CD4-positive, alpha-beta T cell treated with Interleukin-10 for 1 hour (primary cell): ENCODE measurements at places on chromosomes 2 and 18.
A peak's percentile ranks its signal among the peaks of the same experiment; 100 is the strongest.

- no peak for DNase-seq
These were observed 66.1 kb upstream of the SP3 start for GRCh38 chr2:174031226-174031625.

- no peak for DNase-seq
These were observed 693 bp upstream of the PDK1 start for GRCh38 chr2:172555272-172555521.

DNA sequence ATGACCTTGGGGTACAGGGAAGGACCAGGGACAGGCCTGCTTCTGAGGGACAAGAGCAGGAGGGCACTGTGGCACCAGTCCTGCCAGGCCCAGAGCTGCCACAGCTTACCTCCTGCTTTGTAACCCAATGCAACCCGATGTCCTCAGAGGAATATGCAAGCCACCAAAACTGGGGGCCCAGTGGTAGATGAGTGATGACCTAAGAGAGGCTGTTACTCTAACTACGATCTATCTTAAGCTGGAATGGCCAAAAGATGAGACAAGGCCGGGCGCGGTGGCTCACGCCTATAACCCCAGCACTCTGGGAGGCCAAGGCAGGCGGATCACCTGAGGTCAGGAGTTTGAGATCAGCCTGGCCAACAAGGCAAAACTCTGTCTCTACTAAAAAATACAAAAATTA is 12.8 kb downstream of the CYB5A start:
- no peak for DNase-seq

DNA sequence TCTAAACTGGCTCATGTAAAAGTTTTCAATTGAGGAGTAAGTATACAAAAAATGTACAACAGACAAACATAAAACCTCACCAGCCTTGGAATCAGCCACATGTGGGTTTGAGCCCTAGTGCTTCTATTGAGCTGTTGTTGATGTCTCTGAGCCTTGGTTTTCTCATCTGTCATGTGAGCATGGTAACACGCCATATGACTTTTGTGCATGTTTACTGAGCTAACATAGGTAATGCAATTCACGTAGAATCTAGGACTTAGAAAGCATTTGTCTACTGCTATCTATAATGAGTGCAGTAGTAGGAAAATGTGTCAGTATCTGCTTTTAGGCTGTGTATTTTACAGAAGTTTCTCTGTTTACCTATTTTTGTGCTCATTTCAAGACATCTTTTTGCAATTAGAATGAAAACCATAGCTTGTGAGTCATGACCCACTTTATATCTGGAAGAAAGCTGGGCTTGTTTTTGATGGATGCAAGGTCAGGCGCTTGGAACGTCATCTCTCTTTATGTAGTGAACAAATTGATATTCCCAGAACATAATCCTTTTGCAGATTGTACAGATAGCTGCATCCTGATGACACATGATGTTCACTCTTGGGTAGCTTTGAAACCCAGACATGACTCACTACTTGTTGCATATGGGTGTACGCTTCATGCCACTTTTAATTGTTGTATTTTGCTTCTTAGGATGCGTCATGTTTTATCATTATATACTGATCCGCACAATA is 94.3 kb downstream of the RNF144A start:
- DNase-seq, result no peak

DNA sequence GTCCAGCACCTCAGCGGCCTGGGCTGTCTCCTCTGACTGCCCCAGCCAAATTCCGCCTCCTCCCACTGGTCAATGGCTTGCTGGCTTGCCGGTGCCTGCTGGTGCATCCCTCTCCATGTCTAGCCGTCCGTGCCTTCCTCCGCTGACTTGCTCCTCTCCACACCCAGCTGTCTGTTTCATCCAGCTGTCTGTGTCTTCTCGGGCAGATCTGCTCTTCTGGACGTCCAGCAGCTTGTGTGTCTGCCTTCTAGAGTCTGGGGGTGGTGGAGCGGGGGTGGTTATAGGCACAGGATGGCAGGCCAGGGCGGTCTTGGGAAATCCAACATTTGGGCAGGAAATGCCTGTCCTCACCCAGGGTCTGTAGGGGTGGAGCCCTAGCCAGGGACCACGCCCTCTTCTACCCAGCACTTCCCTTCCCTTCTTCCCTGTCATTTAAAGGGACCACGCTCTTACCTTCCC is 369.2 kb downstream of the GALNT13 start:
- DNase-seq, result no peak

- DNase-seq, result no peak
These were observed 98.1 kb upstream of the CERS6 start for GRCh38 chr2:168357797-168358472.

DNA sequence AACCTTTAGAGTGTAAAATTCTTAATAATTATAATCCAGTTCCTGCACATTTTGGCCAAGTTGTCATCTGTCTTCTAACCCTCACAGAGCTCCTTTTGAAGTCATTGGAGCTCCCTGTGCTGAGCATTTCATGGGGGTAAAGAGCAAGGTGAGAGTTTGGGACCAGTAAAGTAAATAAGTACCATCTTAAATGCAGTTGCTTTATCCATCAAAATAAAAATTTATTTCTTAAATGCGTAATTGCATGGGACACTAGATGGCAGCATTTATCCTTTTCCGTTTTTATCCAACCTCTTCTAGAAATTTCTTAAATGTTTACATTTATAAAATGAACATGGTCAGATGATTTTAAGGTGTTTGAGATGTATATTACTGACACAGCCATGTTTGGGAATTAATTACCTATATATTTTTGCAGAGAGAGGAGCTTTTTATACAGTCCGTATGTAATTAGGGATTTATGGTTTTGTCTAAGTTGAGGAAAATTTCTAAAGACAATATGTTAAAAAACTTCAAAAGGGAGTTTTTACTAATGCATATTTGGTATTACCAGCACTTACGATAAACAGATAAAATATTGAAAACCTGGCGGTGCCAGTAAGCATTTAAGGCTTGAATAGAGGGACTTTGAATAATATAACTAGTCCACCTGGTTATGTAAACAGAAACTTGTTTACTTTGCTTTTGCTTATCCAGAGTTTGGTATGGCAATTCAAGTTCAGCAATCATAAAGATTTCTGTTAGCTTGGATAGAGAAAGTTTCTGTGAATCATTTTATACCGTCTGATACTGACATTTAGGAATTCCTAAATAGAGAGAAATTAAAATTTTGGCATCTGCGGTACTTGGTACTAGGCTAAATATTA is 54.5 kb downstream of the ACSL3 start:
- DNase-seq, result no peak

GRCh38 chr2:134140251-134140661 is 113.6 kb upstream of the MGAT5 start:
- no peak for DNase-seq

DNA sequence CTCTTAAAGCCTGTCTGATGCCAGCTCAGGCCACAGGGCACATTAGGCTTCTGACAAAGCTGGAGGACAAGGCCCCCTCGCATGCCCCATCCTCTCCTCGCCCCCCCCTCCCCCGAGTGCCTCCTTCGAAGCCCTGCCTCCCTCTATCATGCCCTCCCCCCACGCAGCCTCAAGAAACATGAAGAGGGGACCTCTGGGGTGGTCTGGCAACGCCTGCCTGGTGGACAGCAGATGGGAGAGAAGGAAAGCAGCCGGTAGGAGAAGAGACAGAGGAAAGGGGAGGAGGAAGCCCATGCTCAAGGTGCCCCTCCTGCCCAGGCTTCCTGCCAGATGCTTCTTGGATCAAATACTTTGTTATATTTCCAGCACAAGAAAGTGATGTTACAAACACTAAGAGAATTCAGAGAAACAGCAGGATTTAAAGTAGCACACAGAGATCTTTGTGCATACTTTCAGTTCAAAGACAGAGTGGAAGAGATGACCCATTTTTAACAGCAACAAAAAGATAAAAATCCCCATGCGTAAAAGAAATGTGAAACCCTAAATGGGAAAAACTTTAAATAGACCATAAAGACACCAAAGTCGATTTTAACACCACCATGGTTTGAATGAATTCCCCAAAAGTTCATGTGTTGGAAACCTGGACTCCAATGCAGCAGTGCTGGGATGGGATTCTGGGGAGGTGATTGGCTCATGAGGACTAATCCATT is 19.0 kb downstream of the BOK start:
- DNase-seq, result no peak

- DNase-seq, result no peak
These were observed 928.3 kb upstream of the NRXN1 start for GRCh38 chr2:51960281-51960680.

- peak; percentile 14 for DNase-seq
These were observed 546 bp downstream of the CHPF start for GRCh38 chr2:219542931-219543595.

GRCh38 chr2:169808221-169808620 is 9.6 kb downstream of the SSB start:
- DNase-seq, result no peak

GRCh38 chr2:171235262-171235881 is 74.7 kb upstream of the TLK1 start:
- no peak for DNase-seq

DNA sequence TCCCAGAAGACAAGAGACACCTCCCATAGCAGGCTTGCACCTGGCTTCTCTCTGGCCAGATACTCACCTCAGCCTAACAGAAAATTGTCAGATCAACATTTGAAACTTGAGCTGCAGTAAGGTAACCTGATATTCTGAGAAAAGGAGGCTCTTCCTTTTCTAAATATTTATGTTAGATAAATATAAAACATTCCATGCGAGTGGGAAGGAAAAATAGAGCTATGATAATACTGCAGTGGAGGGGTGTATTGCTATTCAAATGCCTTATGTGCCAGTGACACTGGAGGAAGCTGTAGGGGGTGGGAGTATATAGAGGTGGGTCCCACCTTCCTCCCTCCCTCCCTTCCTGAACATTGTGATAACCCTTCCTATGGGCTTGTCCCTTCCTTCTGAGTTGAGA is 515.5 kb upstream of the CHAC2 start:
- DNase-seq, result no peak

DNA sequence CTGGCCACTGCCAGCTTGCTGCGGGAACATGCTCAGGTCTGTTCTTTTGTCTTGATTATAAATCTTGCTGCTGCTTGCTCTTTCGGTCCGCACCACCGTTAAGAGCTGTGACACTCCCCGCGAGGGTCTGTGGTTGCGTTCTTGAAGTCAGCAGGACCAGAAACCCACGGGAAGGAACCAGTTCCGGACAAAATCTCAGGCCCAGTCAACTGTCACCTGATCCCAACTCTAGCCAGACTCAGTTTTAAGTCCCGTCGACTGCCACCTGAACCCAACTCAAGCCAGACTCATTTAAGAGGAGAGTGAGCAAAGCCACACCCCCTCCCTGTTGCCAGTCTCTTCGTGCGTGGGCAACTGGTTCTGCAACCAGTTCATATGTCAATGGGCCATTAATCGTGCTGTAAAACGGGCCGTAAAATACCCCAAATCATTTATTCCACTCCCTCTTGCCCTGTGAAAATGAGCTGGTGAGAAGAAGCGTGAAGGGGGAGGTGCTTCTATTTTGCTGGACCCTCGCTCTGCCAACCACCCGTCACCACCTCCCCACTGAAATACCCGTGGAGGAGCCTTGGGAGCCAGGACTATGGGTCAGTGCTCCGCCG is 224.3 kb downstream of the NDUFA10 start:
- no peak for DNase-seq

DNA sequence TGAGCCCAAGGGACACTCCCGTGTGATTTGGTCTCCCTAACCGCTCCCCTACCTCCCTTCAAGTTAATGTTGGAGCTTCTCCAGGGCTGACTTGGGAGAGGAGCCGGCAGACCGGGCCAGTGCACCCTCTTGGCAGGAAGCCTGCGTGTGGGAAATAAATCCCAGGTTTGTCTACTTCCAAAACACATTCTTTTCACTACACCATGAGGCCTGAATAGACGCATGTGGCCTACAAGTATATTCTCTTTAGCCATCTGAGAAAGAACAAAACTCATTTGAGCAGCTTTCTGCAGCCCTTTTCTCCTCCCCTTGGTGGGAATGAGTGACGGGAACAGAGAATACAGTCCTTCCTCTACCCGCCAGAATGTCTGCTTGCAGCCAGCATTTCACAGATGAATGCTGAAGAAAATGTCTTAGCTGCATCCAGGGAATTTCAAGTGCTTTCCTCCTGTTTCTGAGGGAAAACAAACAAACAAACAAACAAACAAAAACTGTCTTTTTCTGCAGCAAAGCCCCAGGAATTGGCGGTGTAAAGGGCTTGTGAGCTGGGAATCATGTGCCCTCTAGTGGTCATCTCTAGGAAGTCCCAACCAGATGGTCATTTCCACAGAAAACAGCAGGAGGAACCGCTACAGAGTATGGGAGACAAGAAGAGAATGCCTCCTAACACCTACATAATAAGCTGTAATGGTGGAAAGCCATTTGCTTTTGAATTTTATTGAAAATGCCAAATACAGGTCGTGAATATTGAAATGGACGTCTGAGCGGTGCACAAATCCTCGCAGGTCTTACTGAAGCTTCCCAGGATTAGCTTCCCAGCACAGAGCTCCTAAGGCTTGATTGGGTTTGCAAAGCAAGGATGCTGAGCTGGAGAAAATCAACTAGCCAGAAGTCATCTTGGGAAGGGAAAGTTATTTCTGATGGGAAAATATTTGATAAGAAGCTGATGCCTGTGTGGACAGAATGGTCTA is 41.2 kb upstream of the DAPL1 start:
- DNase-seq, result peak; percentile 50

DNA sequence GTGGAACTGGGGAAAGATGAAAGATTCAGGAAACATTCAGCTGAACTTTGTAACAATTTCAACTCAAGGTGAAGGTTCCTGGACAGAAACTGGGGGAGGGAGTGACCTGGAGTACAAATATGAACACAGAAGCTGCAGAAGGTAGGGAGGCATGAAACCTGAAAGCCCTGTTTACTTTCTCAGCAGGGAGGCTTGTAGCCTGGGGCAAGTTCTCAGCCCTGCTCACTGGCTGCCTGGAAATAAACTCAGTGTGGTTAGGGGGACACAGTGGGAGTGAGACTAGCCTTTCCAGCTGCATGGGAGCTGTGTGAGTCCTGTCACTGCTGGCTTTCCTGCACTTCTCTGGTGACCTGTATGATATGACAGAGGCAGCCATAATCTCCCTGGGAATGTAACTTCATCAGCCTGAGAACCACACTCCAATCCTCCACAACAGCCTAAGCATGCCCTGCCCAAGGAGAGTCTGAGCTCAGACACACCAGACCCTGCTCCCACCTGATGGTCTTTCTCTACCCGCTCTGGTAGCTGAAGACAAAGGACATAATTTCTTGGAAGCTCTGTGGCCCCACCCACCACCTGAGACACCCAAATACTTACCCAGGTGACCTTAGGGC is 77.0 kb downstream of the ZSWIM2 start:
- no peak for DNase-seq

DNA sequence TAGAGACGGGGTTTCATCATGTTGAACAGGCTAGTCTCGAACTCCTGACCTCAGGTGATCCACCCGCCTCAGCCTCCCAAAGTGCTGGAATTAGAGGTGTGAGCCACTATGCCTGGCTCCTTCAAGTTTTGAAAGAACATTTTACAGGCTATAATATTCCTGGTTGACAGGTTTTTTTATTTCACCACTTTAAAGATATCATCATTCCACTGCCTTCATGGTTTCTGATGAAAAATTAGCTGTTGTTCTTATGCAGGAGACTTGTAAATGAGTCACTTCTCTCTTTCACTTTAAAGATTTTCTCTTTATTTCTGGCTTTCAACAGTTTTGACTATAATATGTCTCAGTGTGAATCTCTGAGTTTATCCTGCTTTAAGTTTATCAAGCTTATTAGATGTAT is 7.9 kb upstream of the ARPC2 start:
- DNase-seq, result no peak

GRCh38 chr2:102051692-102052277 is 60.0 kb downstream of the IL1R2 start:
- DNase-seq, result no peak

GRCh38 chr2:47299555-47299954 is 103.4 kb upstream of the MSH2 start:
- DNase-seq, result no peak

- DNase-seq, result no peak
These were observed 244.4 kb upstream of the REV1 start for GRCh38 chr2:99734236-99734635.

GRCh38 chr2:234444893-234445292 is 52.0 kb downstream of the ARL4C start:
- peak; percentile 80 for DNase-seq
